Karpas-422 (cell line): ENCODE measurements at places on chromosomes 3 and 15.
A peak's percentile ranks its signal among the peaks of the same experiment; 100 is the strongest.

DNA sequence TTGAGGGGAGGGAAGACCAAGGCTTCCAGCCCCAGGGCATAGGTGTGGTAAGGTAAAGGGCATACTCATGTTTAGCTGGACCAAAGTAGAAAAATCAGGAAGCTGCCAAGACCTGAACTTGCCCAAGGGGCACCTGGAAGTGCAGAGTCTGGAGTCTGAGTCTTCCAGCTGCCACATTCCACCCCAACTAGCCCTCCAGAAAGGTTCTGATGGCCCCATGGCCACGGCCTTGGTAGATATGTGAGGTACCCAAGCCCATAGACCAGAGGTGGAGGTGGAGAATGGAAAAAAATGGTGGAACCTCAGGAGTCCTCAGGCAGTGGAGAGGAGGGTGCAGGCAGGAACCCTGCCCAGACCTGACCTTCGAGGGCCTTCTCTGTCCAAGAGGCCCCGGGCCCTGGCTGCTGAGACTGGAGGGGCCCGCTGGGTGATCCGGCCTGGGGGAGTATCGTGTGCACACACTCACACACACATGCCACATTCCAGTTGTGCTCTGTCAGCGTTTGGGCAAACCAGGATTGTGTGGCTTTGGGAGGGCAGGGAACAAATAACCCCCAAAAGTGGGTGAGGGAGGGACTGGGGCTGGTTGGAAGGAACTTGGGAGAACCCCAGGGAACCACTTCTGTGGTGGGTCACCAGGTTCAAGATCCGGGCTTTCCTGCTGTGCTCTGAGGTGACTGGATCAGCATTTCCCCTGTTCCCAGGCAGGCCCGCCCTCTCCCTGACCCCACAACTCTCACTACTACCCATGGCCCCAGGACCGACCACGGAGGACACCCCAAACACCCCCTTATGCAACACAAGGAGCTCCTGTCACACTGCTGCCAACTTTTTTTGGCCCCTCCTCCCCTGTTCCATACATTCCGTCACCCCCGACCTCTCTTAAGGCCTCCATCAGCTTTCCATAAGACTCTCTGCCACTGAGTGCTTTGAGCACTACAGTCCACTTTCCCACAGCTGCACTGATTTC is 11.6 kb downstream of the MYL3 start:
- no peak for DNase-seq

DNA sequence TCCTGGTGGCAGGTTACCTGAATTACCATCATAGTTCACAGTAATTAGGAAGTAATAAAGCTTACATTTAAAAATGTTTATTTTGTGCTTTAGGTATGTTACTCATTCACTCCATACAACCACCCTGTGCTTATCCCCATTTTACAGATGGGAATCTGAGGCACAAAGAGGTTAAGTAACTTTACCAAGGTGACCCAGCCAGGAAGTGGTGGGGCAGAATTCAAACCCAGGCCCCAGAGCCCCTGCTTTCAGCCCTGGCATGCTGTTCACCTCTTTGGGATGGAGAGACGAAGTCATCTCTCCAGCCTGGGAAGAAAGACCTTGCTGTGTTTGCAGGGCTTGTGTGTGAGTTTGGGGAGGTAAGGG is 285.6 kb upstream of the TPM1 start:
- no peak for DNase-seq

DNA sequence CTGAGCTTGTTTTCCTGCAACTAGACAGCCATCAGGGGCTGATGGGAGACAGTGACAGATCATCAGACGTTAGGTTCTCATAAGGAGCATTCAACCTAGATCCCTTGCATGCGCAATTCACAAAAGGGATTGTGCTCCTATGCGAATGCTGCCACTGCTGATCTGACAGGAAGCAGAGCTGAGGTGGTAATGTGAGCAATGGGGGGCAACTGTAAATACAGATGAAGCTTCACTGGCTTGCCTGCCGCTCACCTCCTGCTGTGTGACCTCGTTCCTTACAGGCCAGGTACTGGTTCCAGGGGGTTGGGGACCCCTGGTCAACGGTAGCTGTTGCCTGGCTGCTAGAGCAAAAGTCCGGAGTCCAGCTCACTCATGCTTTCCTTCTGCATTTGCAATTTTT is 26.4 kb upstream of the KCNAB1 start:
- DNase-seq, result no peak

DNA sequence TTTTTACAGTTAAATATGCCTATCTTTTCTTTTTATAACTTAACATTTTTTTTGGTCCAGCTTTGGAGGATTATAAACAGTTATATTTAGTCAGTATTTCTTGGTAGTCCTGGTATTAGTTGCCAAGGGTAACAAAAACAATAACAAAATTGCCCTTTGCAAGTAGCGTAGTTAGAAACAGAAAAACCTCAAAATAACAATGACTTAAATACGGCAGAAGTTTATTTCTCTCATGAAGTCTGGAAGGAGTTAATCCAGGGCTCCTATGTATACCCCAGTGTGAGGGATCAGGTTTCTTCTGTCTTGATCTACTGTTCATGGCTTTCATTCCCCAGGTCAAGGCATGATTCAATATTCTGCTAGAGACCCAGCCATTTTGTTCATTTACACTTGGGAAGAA is 14.1 kb upstream of the MYH15 start:
- DNase-seq, result no peak

- DNase-seq, result peak; percentile 9
These were observed 30.7 kb downstream of the DUOX2 start for GRCh38 chr15:45083223-45083622.

DNA sequence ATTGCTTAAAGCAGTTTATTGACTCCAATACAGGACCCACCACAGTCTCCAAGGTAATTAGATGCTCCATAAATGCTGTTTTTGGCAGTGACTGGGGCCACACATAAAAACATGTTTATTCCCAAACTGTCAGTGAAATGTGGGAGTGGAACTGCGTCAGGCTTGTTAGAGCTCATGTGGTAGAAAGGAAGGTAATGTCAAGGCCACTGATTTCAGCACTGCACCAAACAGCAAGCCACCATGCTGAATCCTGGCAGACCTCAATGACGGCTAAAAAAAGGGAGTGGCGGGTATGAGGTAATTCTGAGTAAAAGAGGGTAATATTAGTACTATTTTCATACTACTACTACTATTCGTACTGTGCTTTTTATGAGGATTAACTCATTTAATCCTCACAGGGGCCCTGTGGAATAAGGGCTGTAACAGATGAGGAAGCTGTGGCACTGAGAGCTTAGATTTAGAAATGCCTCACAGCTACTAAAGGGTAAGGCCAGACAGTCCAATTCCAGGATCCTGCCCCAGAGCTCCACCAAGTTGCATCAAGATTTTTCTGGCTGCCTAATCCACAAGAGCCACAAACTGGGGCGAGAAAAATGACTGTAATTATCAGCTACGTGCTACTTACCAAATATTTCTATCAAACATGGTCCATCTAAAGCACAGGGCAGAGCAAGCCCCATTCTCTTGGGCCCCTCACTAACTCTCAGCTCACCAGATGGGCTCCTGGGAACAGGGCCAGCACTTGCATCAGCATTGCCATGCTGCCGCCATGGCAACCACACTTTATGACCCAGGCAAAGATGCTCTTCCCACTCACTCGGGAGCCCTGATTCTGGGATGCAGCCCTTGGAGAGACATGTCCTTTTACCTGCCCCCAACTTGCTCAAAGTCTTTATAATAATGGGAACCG is 83.6 kb upstream of the SPATA12 start:
- peak; percentile 95 for DNase-seq

DNA sequence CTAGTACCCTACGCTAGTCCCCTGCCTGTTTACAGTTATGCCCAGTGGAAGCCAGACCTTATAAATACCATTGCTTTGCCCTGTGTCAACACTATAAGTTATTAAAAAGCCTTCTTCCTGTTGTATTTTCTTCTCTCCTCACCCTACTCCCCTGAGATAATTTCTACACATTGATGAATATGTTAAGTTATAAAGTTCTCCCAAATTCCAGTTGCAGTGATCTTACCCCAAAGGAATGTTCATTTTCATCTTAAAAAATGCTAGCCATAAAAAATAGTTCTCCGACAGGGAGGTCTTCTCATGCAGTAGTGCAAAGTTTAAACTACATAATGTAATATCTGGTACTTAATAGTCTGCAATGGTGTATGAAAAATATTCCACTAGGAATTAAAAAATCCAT is 58.6 kb downstream of the MAP2K5 start:
- DNase-seq, result no peak

DNA sequence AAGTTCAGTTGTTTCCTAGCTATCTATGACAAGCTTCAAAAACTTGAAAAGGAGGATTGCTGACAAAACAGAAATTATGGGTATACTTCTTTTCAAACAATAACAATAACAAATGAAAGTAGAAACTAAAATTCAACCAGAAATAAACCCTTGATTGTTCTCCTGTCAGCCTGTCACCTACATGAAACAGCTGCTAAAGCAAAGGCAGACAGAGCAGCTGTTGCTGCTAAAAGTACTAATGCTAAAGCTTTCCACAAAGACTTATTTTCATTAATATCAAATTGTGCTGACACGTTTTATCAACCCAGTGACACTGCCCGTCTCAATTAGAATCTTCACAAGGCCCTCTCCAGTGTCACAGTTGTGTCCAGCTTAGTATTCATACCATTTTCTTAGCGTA is 533.2 kb upstream of the GBE1 start:
- DNase-seq, result no peak

- DNase-seq, result no peak
These were observed 61.6 kb downstream of the CCR1 start for GRCh38 chr3:46146548-46146947.
